Activated CD4-positive, alpha-beta T cell treated with anti-CD3 and anti-CD28 coated beads for 48 hours (primary cell): ENCODE measurements at places on chromosomes 6 and 20.

- no peak for DNase-seq
These were observed 45.9 kb downstream of the PSMG4 start for GRCh38 chr6:3304500-3305215.

GRCh38 chr6:70889270-70889669 lies 67.6 kb downstream of the B3GAT2 start:
- DNase-seq = no peak

GRCh38 chr20:48172357-48172702 lies 387.0 kb upstream of the SULF2 start:
- DNase-seq = no peak

GRCh38 chr6:82419132-82419581 lies 55.5 kb downstream of the TPBG start:
- no peak for DNase-seq

DNA sequence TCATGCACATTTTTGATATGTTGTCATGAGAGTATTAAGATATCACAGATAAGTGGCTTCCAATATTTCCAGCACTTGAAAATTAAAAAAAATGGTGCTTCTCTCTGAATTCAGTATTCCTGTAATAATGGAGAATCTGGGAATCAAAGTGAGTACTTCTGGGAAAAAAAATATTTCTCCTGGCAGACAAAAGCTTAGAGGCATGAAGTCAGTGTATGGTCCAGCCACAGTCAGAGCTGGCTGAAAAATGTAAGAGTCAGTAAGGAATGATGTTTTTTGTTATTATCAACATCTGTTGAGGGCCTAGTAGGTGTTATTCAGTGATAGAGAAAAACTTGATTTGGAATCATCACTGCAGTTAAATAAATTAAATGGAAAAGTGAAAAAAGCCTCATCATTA lies 3.2 kb upstream of the RFPL4B start:
- DNase-seq = no peak

DNA sequence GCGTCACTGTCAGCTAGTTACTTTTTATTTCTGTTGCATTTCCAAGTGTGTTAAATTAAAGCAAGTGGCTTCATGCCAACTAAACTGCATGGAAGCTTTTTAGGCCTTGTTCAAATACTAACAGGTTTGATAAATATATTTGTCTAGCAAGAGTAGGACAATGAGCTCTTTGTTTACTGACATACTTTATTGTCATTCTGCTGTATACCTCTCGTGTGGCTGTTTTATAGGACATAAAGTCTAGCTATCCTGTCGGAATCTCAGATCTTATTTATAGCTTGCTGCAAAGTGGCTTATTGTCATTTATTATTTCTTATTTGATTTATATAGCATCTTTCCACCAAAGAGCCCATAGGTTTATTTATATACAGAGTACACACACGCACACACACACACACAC lies 711.1 kb downstream of the KIF16B start:
- DNase-seq = no peak

DNA sequence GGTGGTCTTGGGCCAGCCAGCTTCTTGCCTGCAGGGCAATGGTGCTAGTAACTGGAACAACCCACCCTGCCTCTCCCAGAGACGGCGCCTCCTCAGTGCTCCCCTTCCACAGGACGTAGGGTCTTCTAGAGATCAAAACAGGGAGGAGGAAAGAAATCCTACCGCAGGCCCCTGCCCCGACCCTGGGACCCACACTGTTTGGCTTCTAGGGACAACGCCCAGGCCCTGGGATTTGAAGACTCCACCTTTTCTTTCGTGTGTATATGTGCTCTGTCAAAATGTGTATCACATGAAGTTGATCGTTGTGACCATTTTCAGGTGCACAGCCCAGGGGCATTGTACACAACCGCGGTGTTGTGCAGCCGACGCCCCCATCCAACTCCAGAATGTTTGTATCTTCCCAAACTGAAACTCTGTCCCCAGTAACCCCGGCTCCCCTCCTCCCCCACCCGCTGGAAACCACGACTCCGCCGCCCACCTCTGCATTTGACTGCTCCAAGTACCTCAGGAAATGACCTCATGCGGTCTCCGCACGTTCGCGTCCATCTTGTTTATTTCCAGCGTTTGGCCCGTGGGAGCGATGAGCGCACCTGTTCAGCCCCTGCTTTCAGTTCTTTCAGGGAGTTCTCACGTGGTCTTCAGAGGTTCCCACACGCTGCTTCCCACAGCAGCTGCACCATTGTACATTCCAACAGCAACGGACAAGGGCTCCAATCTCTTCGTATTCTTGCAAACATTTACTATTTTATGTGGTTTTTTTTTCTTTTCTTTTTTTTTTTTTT lies 3.4 kb upstream of the BHLHE23 start:
- peak; percentile 83 for DNase-seq

- DNase-seq = no peak
These were observed 81.4 kb downstream of the SERAC1 start for GRCh38 chr6:158086504-158087223.

GRCh38 chr6:159988983-159989454 lies 20.1 kb downstream of the IGF2R start:
- DNase-seq = no peak

- no peak for DNase-seq
These were observed 40.0 kb downstream of the SLC9A8 start for GRCh38 chr20:49852522-49853080.

DNA sequence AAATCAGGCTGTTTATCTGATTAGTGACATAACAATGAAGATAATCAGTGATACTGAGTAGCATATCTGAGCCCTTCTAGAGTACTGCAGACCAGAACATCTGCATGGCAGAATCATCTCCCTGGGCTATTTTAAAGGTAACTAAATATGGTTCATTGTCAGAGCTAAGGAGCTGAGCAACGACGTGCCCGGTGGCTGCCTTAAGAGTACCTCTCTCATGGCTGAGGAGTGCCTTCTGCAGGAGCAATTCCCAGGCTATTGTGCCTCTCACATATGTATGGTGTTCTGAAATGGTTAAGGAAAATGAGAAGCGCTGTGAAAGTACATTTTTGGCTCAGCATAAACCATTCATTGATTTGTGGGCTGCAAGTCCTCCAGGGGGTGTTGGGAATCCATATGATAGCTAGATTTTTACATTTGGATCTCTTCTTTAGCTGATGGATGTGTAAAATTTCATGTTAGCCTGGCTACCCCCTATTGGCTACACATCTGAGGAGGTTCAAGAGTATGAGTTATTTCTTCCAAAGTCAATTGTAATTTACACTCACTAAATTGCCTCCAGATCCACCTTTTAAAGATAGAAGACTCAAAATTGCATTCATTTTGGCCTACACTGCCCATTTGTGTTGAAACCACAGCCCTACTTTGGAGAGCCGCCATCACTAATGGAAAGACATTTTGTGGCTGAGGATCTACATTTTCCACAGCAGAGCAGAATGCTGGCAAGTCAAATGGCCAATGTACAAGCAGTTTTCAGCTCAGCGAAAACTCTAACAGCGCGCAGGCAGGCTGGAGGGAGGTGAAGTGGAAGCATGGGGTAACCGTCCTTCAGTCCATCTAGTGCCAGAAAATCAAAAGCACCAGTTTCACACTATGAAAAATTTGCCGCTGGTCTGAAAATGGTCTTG lies 198.0 kb downstream of the SIM1 start:
- no peak for DNase-seq

GRCh38 chr20:52267418-52267817 lies 75.8 kb upstream of the ZFP64 start:
- no peak for DNase-seq

DNA sequence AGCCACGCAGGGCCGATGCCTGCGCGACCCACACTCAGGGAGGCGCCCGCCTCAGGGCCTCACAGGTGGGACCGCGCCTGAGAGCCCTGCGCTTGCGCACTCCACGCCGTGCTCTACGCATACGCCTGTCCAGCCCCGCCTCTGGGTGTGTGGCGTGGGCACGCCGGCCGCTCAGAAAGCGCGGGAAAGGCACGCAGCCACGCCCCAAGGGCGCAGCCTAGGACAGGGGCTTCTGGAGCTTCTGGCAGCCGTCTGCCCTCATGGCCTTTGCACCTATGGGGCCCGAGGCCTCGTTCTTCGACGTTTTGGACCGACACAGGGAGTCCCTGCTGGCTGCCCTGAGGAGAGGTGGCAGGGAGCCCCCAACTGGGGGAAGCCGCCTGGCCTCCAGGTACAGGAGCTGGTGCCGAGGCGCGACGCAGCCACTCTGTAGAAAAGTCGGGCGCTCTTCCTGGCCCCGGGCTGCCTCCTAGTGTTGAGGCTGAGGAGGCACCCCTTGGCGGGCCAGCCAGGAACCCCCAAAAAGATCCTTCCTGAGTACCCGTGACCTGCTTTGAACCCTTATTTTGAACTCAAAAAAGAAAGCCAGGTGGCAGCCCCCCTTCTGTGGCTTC lies at the start of gene SPO11:
SPO11 (plus strand) TSS at position 196 of the 614 bp plus-strand sequence; CDS start at position 261, 65 bp downstream.
- peak; percentile 21 for DNase-seq

DNA sequence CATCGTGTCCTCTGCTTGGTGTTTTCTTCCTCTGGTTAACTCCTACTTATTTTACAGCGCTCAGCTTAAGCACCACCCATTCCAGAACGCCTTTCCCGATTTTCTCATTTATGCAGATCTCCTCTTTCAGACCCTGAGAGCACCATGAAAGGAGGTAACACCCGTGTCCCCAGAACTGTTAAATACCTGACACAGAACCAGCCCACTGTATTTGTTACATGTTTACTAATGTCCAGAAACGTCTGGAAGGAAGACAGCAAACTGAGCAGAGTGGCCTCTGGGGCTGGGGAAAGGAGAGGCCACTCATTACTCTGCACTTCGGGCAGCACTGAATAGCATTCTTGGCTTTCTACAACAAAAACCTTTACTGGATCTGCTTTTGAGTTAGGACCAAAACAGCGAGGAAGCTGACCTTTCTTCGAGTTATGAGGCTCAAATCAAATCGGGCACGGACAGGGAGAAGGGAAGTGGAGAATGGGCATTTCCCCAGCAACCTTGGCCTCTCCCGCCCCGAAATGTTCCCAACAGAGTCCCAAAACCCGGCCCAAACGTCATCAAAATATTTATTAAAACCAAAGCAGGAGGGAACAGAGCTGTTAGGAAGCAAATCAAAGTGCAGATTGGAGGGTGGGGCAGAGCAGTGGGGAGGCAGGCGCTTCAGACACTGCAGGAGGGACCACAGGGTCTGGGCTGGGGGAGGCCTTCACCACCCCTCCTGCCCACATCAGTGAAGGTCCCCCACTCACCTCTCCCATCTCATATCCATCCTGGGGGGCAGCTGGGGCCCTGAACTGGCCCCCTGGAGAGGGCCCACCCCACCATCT lies 1.1 kb upstream of the NECAB3 start:
- no peak for DNase-seq

GRCh38 chr6:54910921-54911320 lies 64.3 kb downstream of the FAM83B start:
- DNase-seq = no peak

GRCh38 chr6:3844097-3844463 lies 5.1 kb upstream of the FAM50B start:
- no peak for DNase-seq

- no peak for DNase-seq
These were observed 421.4 kb upstream of the ID4 start for GRCh38 chr6:19415605-19416326.

DNA sequence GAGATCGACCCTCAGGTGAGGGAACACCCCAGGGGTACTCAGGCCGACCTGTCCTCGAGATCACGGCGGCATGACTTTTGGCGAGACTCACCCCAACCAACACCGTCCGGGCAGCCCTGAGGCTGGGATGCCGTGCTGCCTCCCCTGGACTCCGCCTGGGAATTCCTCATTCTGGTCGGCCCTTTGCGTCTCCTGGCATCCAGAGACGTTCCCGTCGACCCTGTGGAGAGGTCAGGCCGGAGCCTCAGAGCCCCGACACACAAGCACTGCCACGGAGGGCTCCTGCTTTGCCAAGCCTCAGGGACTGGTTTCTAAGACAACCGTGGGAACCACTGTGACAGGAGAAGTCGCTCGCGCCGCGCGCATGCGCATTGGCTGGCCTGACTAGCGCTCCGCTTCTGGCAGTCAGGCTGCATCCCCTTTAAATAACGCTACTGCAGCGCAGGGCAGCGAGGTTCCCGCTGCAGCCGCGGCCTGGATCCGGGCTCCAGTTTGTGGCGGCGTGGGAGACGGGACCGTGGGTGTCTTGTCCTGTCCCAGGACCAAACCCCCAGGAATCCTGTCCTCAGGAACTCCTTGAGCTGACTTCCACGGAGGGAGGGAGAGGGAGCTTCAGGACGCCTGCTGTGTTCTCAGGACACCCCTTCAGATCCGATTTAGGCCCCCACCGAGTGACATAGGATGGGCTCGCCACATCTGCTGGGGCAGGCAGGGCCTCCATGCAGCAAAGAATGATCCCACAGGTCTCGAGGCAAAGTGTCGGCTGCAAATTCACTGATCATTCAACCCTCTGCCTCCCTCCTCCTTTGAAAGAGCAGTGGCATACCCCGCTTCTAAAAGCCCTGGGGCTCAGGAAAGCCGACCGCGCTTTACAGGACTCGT lies 163.2 kb upstream of the ZNF337 start:
- peak; percentile 91 for DNase-seq

DNA sequence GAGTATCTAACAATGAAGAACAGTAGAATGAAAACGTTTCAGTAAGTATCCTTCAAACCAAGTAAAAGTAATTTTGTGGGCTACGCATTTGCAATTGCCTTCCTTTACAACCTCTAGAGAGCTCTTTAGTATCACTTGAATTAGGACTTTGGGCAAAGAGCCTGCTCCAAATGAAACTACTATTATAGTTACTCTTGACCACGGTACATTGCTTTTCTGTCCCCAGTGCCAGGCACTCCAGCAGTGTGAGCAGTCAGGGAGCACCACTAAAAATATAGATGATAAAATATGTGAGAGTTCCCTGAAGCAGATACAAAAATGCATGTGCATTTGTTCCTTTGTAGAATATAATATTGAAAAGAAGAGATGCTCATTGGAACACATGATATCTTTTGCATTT lies 450.1 kb upstream of the MANEA start:
- no peak for DNase-seq

DNA sequence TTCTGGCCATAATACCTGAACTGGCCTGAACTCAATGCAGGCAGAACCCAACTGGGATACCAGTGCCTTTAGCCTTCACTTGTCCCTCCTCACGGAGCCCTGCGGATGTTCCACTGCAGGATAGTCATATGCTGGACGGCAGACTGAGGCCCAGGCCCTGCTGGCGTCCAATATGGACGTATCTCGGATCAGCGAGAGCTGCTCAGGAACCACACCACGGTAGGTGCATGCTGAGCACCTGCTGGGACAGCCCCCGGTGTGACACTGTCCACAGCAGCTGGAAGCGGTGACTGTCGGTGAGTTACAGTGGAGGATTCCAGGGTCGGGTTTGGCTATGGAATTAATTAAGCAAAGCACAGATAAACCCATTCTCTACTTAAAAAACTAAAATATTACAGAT lies 48.7 kb downstream of the PSMG4 start:
- DNase-seq = no peak

DNA sequence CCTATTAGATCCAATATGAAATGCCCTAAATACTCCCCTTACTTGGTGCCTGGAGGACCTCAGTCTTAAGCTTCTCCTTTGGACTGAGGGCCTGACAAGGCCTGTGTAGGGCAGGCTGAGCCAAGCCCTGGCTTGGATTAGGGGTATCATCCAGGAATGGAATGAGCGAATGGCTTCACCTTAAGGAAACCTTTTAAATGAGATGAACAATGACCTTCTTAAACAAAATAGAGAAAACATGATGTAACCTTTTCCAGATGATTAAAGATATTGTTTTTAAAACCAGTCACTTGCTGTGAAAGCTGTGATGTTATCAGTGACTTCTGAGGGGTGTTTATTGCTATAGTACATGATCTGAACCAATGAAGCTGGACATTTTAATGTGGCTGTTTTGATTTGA lies 55.5 kb downstream of the TRAF3IP2 start:
- DNase-seq = no peak
